ENCODE measurements at places on chromosomes 1 and 21.

- DNase-seq, result no peak
Observed at GRCh38 chr1:232014941-232015340, 388.4 kb downstream of the DISC1 start.

GRCh38 chr1:149927563-149928400, at the start of gene SF3B4:
Gene SF3B4, minus strand, starts transcription at chr1:149927803. Its CDS starts 44 bp downstream, at chr1:149927759.
- peak; percentile 98 for DNase-seq

DNA sequence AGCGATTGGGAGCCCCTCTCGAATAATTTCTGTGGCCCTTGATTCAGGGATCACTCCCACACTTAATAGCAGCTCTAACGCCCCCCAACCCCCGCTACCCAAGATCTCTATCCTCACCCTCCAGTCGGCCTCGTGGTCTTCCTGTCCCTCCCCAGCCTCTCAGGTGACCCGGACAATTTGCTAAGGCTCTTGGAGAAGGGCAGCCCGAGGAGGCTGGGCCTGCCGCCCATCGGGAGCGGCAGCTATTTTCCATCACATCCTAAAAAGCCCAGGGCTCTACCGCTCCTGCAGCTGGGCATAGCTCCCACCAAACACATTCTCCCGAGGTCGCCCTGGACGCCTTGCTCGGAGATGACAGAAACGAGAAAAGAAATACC, 12.0 kb upstream of the PHLDA3 start:
- no peak for DNase-seq

DNA sequence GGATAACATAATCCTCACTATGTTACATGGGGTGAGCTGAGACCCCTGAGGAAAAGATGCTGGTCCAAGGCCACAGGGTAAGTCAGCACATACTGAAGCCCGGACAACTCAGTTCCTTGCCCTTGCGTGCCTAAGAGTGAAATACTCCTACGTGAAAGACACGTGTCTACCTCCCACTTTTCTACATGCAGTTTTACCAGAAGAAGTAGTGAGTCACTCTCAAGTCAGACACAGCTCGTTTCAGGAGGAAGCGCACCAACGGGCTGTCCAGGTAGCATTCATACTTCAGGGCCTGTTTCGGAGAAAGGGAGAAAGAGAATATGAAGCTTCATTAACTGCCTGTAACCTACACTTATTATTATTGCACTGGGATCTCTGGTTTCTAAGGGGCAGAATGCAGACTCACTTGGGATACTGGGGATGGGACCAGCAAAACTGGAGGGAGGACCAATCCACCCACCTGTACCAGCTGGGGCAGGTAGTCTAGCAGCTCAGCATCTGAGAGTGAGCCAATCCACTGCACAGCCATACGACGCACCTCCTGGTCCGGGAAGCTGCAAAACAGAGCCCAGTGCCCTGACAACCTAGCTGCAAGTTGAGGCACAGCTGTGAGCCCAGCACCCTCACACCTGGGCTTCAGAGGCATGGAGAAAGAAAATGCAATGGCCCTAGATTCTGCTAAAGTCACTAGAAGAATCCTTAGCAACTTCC, 32.4 kb upstream of the PPP1R15B start:
- DNase-seq, result no peak

- DNase-seq, result no peak
Observed at GRCh38 chr1:160367516-160367900, 637 bp downstream of the NHLH1 start.

DNA sequence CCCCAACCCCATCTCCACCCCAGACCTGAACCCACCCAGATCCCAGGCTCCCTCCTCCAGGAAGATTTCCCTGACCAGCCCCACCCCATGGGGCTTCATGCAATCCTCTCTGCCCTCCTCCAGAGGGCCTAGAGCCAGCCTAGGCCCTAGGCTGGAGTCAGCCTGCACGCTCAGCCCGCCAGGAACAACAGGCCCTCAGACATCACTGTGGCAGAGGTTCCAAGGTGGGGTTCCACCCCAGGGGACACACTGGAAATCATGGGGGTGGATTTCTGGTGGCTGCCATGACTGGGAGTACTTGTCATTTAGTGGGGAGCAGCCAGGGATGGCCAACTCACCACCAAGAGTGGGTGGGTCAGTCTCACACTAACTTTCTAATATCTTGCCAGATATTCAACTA, 122.0 kb downstream of the GLIS1 start:
- DNase-seq, result no peak

DNA sequence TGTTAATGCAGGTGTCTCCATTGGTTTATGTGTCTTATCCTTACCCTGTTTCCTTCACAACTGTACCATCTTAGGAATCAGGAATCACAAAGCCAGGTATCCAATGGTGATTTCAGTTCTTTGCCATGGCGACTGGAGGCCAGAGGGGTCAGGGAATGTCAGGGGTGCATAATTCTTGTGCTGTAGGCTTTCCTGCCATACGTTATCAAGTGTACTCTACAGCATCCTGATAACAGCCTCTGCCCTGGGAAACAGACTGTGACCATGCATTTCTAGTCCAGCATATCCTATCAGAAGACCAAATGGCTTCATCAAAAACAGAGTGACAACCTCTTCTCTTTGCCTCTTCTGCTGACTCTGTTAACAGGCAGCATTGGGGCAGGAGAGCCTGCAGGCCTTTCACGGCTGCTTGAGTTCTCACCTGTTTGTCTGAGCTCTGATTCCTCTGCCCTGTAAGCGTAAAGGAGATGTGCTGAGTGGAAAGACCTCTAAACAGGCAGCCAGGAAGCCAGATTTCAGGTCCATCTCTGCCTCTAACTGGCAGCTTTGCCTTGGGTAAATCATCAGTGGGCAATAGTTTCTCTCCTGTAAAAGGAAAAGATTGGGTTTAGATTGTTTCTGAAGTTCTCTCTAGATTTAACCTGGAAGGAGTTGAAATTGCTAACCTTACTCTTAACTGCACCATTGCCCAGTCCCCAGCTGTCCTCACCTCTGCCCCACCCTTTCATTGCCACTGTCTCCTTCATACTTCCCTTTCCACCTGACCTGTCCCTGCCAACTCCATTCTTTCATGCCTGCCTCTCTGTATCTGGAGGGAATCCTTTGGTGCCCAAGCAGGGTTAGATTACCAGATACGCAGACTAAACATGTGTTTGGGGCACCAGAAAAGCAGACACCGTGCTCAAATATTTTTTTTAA, 80.2 kb downstream of the LRRC8D start:
- DNase-seq, result peak; percentile 54

DNA sequence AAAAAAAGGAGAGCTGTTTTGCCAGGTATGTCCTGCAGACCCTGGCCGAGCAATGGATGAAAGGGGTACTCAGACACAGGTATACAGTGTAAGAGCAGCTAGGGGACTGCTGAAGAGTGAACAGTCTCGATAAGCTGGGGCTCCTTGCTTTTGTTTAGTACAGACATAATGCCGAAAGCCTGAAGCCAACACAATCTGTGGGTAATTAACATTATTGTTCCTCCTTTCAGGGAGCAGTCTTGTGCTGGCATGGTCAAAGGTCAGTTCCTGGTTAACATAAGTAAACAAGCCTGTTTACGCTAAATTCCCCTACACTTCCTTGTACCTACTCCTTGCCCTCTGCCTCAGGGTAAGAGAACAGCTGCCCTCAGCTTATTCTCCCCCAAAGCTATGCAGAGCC, 272.3 kb upstream of the ST6GALNAC5 start:
- peak; percentile 92 for DNase-seq

DNA sequence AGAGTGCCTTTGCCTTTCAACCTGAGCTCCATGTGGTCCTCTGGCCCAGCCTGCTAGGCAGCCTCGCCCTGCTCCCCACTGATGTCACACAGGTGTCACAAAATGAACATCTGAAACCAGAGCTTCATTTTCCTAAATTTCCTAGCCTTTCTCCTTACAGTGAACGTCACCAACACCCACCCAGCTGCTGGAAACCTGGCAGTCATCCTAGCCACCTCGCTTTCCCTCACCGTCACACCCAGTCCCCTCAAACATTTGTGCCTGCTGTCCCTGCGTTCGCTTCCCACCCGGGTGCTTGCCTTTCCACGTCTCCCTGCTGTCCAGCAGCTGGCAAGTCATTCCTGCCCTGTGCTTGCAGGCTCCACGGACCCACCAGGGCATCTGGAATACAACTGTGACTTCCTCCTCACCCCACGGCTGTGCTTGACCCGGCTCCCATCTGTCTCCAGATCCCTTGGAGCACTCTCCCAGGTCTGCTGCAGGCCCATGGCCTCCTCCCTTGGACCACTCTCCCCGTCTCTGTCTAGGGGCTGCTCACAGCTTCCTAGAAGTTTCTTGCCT, 23.5 kb downstream of the ADARB1 start:
- no peak for DNase-seq

DNA sequence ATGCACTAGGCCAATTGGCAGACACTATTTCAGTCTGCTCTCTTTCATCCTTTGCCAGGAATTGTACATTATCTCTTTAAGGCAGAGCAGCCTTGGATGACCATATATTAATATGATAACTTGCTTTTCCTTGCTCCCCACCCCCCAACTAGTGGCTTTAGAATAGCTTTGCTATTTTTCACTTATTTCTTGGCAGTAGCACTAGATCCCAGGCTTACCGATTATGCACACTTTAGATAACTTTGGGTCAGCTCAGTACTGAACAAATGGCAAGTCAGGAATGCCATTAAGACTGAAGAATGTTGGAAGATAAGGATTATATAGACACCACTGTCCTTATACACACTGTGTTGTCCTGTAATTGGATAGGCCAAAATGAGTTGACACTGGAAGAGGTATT, 146.4 kb downstream of the FGGY start:
- DNase-seq, result no peak

DNA sequence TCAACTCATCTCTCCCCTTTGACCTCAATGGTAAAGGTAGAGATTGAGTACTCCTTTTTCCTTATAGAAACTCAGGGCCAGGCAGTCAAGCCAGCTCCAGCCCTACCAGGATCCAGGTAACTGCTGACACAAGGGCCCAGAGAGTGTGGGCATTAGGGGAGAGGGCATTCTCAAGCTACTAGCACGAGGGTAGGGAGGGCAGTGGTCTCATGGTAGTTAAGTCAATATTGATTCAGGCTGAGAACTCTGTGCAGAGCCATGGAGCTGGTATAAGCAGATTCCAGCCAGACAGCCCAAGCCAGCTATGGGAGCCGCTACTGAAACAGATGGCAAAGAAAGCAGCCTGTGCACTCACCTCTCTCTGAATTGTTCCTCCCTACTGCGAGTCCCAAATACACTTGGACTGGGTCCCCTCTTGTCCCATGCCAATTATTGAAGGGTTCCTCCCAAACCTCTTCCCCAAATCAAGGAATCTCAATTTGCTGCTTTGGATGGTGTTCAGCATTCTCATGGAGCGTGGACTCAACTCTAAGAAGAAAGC, 2.8 kb downstream of the PI4KB start:
- no peak for DNase-seq

DNA sequence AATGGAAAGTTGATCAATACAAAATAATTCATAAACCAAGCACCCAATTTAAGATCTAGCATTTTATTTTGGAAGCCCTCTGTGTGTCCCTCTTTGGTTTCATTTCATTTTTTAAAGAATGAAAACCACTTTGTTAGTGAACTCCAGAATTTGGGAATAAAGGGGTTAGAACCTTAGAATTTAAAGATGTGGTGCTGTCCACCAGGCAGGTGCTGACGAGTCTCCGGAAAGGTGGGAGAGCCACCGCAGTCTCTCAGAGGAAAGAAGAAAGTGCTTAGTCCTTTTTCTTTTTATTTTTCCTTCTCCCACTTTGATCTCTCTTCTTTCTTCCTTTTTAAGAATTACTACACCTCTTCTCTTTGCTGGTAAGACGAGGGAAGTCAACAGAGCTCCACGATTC, 20.5 kb upstream of the HIVEP3 start:
- DNase-seq, result no peak

DNA sequence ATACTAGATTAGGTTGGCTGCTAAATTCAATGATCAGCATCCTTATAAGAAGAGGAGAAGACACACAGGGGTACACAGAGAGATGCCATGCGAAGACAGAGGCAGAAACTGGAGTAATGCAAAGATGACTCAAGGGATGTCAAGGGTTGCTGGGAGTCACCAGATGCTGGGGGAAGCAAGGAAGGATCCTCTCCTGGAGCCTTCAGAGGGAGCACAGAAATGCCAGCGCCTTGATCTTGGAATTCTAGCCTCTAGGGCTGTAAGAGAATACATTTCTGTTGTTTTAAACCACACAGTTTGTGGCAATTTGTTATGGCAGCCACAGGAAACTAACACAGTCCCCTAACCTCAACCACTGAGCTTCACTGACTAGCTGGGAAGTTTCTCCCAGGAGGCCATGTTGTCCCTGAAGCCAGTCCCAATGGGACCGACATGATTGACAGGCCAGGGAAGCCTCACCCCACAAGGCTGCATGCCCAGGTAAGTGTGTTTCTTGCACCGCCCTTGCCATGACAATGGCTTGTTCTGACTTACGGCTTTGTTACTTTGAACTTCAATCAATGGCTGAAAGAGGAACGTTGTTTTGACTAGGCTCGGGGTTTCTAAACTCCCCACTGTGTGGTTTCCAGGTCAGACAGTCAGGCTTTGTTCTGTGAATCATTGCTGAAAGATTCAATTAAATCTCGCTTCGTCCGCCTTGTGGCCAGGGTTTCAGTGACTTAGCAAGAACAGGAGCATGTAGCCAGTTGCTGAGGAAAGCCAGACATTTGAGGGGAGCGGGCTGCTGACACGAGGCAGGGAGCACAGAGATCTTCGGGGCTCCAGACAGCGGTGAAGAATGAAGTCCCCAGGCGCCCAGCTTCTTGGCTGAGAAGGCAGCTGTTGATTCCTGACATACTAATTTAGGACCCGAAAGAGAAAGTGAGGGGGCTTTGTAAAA, 62.3 kb downstream of the RUNX1 start:
- DNase-seq, result peak; percentile 42

DNA sequence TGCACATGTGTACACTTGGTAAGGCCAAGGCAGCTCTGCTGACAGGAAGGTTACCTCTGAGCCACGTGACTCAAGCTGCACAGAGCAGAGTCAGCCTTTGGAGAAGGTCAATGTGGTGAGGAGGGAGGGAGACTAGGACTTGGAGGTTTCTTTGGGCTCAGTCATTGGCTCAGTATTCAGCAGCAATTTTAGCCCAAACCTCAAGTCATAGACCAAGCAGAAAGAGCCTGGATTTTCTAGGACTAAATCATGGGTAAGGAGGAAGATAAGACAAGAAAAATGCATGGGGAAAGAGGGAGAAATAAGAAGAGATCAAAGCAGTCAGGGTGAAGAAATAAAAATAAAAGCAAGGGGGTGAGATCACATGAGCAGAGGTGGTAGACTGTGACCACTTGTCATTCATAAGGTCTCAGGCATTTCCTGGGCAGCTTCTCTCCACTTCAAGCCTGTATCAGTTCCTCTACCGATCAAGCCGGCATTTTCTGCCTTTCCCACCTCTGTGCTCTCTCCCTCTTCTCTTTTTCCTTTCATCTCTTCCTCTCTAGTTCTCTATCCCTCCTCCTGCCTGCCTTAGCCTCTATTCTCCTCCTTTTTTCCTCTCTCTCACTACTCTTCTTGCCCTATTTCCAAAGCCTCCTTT, 51.7 kb upstream of the DUSP10 start:
- no peak for DNase-seq

- no peak for DNase-seq
Observed at GRCh38 chr21:37800456-37801061, 115.7 kb downstream of the KCNJ6 start.

DNA sequence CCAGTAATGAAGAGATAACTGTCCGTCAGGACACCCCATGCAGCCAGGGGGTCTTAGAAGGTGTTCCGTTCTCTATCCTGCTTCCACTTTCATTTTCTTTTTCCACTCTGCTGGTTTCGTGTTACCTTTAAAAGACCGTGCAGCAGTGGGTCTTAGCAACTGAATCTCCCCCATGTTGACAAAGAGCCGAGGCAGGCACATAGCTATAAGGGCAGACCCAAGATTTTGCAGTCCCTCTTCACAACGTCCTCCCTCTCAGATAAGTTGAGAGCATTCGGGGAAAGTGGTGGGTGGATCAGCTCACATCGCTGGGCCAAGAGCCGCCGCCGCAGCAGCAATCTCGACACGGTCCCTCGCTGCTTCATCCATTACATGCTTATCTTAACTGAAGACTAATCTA, 355.5 kb downstream of the LMO4 start:
- peak; percentile 81 for DNase-seq
